ENCODE measurements at places on chromosomes 12 and 14.

GRCh38 chr12:95266254-95266653, 48.6 kb downstream of the VEZT start:
- no peak for DNase-seq

GRCh38 chr12:65532162-65532561, 253.7 kb downstream of the MSRB3 start:
- DNase-seq: no peak

DNA sequence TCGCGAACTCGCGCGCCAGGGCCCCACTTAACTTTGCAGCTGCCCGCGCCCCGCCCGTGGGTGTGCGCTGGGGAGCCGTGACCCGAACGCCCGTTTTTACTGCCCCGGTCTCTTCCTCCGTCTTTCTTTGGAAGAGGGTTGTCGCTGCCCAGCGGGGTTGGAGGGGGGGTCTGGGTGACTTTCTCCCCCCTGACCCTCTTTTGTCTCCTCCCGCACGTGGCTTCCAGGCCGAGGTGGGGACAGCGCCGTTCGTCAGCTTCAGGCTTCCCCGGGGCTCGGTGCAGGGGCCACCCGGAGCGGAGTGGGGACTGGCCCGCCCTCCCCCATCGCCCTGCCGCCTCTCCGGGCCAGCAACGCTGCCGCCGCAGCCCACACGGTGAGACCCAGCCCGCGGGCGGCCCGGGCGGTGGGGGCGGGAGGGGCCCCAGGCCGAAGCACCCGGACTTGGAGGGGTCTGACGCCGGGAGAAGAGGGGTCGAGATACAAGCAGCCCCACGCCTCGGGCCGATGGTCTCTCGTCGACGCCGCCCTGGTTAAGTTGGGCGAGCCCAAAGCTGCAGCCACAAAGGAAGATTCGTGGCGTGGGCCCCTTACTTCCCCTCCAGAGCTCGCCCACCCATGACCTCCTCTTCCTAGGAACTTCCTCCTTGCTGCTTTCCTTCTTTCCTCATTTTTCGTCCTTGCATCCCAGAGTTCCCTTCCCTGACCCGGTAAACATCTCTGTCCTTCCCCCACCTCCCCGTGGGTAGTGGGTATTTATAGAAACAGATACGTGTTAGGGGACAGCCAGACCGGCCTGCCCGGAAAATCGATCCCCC, 1.2 kb downstream of the DYRK2 start:
- DNase-seq: peak; percentile 68

GRCh38 chr12:118376089-118377020, at the start of gene SUDS3:
SUDS3 (plus strand) TSS chr12:118376555; CDS start chr12:118376692, 137 bp downstream.
- DNase-seq: peak; percentile 98

GRCh38 chr12:80321653-80322052, 122.4 kb upstream of the PTPRQ start:
- DNase-seq: no peak

DNA sequence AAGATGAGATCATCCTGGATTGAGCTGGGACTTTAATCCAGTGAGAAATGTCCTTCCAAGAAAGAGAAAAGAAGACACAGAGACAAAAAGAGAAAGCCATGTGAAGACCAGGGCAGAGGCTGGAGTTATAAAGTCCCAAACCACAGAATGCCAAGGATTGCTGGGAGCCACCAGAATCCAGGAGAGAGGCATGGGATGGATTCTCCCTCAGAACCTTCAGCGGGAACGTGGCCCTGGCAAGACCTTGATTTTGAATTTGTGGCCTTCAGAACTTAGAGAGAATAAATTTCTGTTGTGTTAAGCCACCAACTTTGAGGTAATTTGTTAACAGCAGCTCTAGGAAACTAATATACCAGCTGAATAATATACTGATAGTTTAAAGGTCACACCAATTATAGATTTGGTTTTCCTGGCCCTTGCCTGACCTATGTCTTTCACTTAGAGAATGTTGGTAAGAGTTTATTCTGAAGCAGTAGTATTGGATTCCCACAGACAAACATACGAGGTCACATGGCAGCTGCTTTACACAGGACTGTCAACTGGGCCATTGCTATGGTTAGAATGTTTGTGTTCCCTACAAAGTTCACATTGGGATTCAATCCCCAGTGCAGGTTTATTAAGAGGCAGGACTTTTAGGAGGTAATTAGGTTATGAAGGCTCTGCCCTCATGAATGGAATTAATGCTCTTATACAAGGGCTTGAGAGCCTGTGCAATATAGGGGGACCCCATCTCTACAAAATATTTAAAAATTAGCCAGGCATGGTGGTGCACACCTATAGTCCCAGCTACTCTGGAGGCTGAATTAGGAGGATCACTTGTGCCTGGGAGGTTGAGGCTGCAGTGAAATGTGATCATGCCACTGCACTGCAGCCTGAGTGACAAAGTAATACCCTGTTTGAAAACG, 156.5 kb upstream of the EEA1 start:
- no peak for DNase-seq

- DNase-seq: no peak
Observed at GRCh38 chr12:80205960-80206359, 106.6 kb downstream of the OTOGL start.

DNA sequence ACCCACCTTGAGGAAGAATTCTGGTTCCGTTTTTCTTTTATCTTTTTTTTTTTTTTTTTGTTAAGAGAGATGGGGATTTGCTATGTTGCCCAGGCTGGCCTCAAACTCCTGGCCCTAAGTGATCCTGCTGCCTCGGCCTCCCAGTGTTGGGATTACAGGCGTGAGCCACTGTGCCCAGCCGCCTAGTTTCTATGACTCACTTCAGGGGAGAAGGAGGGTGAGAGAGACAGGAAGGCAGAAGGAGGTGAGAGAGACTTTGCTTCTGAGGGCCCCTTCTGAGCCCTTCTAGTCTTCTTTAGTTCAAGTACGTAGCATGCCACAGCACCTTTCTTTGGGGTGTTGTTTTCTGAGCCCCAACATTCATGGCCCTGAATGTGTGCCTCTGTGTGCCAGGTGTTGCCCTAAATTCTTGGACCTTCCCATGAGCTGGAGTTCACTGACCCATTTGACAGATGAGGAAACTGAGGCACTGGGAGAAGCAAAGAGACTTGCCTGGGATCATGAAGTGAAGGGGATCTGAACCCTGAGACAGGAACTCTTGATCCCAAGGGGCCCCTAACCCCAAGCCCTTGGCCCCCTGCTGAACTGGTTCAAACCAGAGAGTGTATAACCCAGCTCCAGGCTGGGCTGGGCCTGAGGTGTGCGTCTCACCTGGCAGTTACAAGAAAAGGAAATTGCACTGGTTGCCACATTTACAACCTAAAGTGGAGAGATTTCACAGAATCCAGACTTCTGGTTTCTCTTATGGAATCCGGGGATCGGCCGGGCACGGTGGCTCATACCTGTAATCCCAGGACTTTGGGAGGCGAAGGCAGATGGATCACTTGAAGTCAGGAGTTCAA, 20.8 kb downstream of the SH2B3 start:
- DNase-seq: no peak

DNA sequence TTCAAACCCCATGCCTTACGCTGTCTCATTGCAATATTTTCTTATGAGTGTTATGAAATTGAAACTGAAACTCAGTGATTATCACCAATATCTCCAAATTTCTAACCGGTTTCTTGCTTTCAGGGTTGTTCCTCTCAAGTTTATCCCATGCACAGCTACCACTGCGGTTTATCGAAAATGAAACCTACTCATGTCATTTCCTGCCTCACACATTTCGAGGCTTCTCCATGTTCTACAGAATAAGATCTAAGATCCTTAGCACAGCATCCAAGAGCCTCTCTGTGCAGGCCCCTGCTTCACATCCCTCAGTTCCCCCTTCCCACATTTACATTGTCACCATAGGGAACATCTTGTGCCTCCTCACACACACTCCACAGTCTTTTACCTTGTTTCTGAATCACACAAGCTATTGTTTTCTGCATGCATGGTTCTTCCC, 45.5 kb upstream of the FAR2 start:
- no peak for DNase-seq

GRCh38 chr12:4472046-4472445, 26.4 kb upstream of the FGF6 start:
- no peak for DNase-seq

- DNase-seq: no peak
Observed at GRCh38 chr12:17076811-17077210, 470.8 kb upstream of the LMO3 start.

GRCh38 chr14:94368956-94369355, 19.4 kb downstream of the SERPINA1 start:
- no peak for DNase-seq

- DNase-seq: peak; percentile 84
Observed at GRCh38 chr12:6038160-6038559, 86.3 kb downstream of the VWF start.

- no peak for DNase-seq
Observed at GRCh38 chr12:53518381-53518780, 11.1 kb upstream of the NPFF start.

GRCh38 chr14:100523843-100524169, 63.4 kb downstream of the BEGAIN start:
- no peak for DNase-seq

- DNase-seq: no peak
Observed at GRCh38 chr12:123011701-123012100, 31.2 kb downstream of the ARL6IP4 start.

- no peak for DNase-seq
Observed at GRCh38 chr12:90909069-90909770, 45.8 kb downstream of the CCER1 start.

DNA sequence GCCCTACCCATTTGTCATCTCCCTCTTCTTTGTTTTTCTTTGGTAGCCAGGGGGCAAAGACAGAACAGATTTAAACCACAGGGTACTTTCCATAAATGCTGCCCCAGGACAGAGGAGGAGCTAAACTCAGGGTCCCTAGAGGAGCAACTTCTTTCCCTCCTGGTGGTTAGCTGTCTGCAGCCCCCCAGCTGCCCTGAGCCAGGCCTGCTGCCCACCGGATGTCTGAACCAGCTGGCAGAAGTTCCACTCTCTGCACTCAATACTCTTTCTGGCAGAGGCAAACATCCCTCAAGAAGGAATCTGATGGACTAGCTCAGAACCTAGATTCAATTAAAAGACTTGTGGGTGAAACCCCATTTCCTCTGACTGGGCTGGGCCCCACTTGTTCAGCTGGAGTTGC, 10.7 kb downstream of the VDR start:
- no peak for DNase-seq

DNA sequence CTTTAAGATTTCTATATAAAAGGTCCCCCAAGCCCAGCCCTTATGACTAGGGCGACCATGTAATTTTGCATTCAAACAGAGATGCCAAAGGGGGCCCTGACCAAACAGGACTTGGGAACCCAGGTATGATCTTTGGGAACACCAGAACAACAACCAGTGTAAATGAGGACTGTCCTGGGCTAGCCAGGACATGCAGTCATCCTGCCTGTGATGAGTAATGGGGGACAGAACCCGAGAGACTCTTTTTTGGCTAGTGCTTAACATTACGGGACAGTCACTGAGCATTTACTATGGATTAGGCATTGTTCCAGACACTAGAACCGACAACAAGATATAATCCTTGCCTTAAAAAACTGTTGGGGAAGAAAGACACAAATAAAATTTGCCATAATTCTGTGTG, 337.3 kb downstream of the CACNA1C start:
- DNase-seq: no peak

- no peak for DNase-seq
Observed at GRCh38 chr12:119410396-119410795, 75.9 kb downstream of the CCDC60 start.

DNA sequence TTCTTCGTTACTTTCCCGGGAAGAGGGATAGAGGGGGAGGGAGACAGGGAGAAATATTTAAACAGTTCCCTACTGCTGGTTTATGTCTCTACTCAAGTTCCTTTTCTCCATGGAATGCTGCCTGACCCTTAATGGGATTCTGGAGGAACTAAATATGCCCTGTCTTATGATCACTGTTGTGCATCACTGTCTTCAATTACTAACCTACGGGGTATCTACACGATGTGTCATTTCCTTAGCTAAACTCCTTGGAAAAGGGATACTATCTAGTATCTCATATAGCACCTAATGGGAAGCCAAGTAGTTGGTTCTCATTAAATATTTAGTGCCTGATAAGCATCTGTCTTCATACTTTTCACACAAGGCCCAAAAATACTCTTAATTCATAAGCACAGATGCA, 37.5 kb upstream of the FBLN5 start:
- no peak for DNase-seq

GRCh38 chr12:95648990-95649791, 97.9 kb upstream of the USP44 start:
- DNase-seq: no peak

DNA sequence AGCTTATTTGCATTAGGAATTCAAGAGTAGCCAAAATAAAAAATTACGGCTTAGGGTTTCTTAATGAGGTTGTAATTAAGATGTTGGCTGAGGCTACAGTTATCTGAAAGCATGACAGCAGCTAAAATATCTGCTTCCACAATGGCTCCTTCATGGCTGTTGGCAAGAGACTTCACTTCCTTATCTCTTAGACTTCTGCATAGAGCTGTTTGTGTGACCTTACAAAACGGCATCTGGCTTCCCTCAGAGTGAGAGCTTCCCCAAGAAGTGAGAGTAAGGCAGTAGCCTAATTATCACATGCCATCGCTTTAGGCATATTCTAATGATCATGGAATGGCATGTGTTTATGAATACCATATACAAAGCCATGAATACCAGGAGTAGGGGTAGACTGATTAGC, 57.6 kb downstream of the CCDC59 start:
- DNase-seq: no peak

DNA sequence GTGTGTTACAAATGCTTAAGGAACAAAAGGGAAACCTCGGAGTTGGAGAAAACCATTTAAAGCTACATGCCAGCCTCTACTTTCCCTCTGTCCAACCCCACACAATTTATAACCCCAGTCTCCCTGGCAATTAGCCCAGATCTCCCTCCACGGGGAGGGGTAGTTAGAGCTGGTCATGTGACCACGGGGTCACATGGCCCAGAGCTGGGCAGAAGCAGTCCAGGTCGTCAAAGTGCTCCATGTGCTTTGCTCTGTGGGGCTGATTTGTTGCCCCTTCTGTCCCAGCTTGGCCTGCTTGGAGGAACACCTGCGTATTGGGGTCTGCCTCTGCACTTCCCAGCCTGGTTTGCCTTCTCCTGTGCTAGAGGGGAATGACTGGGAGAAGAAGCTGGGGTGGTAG, 219.1 kb downstream of the RBM19 start:
- DNase-seq: no peak

DNA sequence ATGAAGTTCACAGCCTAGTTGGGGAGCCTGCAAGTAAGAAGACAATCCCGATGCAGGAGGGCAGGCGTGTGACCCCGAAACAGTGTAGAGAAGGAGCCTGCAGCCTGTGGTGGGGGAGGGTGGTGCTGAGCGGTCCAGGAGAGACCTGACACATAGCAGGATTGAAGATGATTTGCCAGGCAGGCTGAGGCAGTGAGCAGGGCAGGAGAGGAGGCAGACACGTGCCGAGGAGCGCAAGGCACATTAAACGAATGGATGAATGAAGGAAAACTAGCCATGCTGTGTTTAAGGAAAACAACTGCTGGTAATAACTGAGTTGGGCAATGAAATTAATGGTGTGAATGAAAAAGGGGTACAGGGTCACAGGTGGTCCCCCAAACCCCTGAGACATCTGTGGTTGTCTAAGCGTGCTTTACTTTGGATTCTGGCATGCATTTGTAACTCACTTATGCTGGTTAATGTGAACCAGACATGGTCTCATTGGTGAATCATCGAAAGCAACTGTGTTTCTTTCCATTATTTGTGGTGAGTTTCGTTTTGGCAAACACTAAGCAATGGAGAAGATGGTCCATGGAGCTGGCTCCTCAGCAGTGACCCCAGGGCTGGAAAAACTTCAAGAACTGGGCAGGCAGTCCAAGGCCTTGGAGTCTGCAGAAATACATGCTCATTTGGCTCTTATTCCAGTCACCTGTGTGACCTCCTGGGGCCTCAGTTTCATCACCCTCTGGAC, 96.9 kb upstream of the EVL start:
- no peak for DNase-seq
